Esophagus squamous epithelium (tissue), 5 donors: ENCODE measurements at places on chromosomes 2 and 18.

DNA sequence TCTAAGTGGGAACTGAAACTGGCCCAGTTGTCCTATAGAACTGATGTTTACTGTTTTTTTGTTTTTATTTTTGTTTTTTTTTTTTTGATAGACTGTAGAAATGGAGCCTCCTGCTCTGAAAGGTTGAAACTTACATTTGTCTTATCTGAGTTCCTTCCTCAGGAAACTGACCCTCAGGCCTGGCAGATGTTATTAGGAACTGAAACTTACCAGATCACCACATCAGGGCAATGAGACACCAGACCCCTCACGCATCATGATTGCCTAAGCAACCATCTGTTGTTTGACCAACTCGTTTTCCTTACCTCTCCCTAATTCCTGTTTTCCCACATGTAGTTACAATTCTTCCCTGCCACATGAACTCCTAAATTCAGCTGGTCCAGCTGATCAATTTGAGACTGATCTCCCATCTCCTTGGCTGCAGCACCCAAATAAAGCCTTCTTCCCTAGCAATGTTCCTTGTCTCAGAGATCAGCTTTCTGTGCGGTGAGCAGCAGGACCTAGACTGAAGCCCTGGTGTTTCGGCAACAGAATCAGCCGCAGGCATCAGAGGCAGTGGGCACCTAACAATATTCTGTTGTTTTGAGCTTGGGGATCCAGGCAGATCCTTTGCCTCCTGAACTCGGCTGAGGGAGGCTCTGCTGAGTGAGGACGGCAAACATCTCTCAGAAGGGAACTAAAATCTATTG, 96.8 kb downstream of the MSH2 start:
- no peak for DNase-seq

GRCh38 chr18:54950221-54950620, 9.0 kb downstream of the CCDC68 start:
- no peak for DNase-seq

- no peak for DNase-seq
Measured at GRCh38 chr2:220075835-220076234, 448.4 kb downstream of the SLC4A3 start.

DNA sequence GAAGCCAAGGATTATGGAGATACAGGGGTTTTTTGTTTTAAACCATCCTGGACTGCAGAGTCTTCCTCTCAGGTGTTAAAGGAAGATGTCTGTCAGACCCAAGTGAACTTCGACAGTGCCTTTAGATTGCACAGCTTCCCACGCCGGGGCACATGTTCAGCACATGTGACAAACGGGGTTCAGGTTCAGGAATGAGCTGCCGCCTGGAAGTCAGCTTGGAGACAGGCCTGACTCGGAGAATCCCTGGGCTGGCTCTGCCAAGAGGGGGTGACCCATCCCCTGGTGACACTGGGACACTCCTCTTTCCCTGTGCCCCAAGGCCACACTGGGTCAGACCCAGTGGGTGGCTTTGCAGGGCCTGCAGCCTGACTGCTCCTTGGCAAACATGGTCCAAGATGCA, 359.3 kb upstream of the SALL3 start:
- no peak for DNase-seq

DNA sequence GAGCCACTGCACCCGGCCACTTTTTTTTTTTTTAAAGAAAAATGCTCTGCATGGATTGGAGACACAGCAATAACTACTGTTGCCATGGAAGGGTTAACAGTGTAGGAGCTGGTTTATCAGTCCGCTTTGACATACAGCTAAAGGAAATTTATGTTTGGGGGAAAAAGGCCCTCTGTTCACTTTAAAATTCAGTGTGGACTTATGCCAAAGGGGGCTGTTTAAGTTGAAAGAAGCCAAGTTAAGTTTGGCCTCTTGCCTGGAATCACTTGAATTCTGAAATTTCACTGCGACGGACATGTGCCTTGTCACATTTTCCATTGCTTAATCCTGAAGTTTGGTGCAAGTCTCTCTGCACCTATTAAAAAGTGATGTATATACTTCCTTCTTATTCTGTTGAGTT, 3.1 kb downstream of the KCNE4 start:
- no peak for DNase-seq

GRCh38 chr2:156334496-156335478, 2.3 kb upstream of the NR4A2 start:
- DNase-seq, result peak; percentile 65
